Activated CD8-positive, alpha-beta memory T cell treated with anti-CD3 and anti-CD28 coated beads, Interleukin-2, amount 50 U/mL, for 48 hours (primary cell): ENCODE measurements at places on chromosomes 16 and 17.

DNA sequence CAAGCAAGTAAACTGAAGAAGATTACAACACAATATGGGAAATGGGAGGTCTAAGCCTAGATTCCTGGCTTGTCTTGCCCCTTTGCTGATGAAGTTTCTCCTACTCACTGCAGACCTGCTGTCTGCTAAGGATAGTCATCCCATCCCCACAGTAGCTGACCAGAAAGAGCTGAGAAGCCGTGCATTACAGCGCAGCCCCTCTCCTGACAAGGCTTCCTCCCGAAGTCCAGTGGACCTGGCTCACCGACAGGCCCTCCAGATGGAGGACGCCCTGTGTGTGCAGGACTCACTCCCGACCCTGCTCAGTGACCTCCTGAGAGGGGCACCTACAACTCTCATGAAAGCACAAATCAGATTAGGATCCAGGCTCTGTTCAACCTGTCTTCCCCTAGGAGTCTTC, 35.4 kb downstream of the KIAA0753 start:
- no peak for DNase-seq

GRCh38 chr17:77475016-77475976, 334.5 kb downstream of the SEC14L1 start:
- DNase-seq: peak; percentile 86

DNA sequence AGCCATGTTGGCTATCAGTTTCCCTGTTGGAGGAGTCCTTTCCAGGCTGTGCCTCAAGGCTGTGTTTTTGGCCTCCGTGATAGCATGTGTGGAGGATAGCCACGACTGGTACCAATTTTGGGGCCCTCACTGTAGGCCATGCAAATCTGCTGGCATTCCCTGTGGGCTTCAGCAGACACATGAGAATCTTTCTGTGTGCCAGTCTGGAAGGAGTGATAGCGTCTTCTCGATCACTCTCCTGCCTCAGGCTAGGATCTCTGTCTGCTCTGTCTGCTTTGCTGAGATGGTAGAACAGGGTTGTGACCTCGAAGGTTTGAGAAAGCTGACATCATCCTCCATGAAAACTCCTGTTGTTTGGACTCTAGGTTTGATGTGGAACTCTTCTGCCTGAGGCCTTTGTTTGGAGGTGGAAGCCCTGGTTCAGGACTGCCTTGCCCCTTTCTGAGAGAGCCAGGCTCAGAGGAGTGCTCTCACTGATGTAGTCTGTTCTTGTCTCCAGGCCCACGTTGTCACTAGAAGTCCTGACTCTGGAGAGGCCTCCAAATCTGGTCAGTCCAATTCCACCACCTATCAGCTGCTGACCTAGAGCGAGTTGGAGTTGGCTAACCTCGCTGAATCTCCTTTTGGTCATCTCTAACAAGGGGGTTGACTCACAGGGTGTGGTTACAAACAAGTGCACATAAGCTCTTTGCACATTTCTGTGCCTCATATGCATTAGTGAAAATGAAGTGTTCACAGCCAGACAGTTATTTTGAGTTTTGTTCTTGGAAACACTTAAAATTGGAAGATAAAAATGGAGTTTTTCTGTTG, 12.1 kb upstream of the EDC4 start:
- DNase-seq: no peak

DNA sequence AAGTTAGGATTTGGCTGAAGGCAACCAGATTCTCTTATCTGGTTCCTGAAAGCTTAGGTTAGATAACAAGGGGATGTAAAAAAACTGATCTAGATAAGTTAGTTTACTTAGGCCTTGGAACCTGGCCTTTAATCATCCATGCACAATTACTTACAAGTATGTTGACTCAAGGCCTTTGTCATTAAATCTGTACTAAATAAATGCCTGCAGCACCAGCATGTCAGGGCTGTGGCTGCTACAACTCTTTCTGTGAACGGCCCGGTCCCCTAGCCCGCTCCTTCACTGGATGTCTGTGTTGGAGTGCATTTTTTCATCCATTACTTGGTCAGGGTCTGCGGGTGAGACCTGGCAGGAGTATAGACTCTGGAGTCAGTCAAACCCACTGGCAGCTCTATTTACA, 48.4 kb upstream of the ALDH3A1 start:
- DNase-seq: no peak

GRCh38 chr16:29736764-29737163, 9.0 kb downstream of the C16orf54 start:
- no peak for DNase-seq

DNA sequence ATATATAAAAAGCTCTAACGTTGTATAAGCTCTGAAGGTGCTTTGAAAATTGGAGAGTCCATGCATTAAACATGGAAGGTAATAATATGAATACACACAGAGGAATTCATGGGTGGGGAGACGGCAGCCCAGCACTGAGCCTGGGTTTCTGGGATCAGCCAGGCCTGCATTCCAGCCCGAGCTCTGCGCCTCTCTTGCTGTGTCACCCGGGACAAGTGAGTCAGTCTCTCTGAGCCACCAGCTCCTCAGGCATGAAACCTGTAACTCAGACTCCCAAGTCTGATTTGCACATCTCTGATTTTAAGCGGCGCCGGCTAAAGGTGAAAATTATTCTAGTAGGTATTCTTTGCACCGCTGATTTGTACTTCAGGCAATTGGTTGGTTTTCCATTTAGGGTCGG, 238.8 kb downstream of the MRTFB start:
- DNase-seq: no peak

DNA sequence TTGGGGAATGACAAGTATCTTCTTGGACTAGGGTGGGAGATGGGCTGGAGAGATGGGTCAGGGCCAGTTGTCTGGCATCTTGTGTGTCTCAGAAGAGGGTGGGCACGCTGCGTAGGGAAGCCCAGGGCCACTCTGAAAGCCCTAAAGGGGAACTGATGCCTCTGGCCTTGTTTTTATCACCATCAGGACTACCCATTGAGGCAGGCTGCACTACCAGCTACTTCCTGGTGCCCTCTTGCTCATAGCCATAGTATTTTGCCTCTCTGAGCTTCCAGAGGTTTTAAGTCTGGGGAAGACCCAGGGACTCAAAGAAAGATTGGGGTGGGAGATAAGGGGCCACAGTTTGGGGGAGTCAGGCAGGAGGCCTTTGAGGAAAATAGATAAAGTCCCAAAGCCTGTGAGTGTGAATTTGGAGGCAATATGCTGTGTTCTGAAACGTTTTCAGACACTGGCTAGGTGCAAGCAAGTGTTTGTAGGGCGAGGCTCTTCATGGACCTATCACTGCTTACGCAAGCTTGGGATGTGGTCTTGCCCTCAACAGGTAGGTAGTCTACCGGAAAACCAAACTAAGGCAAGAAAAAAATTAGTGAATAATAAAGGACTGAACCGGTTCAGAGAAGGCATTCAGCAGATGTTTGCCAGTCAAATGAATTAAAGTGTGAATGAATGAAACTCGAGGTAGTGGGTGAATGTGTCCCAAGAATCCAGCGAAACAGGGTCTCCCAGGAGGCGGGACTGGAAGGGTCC, 688 bp upstream of the ITGB3 start:
- DNase-seq: no peak

DNA sequence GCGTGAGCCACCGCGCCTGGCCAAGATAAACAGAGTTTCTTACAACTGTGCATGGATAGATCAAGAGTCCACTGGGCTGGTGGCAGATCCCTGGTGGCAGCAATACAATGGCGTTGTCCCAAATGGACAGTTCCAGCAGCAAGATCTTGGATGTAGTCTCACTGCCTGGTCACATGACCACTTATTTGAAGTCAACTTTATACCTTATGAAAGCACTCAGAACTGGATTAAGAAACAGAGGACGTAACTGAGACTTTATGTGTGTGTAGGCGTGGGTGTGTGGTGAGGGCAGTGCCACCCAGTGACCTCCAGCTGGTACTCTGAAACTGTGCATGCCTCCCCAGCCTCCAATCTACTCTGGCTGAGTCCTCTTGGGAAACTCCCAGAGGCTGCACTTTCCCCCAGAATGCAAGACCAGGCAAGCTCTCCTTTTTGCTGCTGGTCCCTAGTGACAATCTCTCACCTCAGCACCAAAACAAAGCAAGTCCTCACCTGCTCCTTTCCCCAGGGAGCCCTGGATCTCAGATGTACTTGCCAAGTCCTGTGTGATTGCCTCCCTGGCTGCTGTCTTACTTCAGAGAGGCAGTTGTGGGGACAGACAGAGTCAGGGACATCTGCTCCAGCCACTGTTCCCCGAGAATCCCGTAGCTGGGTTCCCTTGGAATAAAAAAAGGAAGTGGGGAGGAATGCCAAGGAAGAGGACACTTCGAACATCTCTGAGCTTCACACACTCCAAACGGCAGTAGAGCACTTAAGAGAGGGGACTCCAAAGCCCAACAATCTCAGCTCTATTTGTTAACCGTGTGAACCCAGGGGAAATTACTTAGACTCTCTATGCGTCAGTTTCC, 11.7 kb upstream of the ST6GALNAC2 start:
- no peak for DNase-seq

- DNase-seq: peak; percentile 88
Measured at GRCh38 chr16:77212741-77213541, 13.7 kb downstream of the SYCE1L start.

DNA sequence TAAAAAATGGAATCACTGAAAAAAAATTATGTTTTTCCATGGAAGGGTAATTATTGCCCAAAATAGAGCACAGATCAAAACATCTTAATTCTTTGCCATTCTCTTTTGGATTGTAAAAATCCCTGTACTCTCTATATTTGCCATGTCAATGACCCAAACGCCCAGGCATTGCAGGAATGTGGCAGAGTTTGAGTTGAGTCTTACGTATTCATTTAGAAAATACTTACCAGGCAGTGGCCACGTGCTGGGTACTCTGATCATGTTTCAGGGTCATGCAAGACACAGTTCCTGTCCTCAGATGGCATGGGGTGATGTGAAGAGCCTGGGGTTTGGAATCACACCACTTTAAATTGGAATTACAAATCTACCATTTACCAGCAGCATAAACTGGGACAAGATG, 267.7 kb downstream of the ABCC12 start:
- DNase-seq: no peak

DNA sequence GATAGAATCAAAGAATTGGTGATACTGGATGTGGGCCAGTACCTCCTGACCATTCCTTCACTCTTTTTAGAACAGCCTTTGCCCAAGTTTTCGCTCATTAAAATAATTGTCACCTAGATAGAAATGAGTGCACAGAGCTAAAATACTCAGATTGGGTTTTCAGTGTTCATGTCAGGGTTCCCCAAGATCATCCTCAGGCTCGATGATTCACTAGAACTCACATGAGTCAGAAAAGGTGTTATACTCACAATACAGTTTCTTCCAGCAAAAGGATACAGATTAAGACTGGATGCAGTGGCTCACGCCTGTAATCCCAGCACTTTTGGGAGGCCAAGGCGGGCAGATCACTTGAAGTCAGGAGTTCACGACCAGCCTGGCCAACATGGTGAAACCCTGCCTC, 19.9 kb downstream of the ERCC4 start:
- DNase-seq: no peak

- no peak for DNase-seq
Measured at GRCh38 chr17:2421315-2422147, 20.7 kb upstream of the MNT start.
